ENCODE measurements at places on chromosomes 6 and 20.

- no peak for DNase-seq
These were observed 46.9 kb downstream of the PCSK2 start for GRCh38 chr20:17273717-17274116.

DNA sequence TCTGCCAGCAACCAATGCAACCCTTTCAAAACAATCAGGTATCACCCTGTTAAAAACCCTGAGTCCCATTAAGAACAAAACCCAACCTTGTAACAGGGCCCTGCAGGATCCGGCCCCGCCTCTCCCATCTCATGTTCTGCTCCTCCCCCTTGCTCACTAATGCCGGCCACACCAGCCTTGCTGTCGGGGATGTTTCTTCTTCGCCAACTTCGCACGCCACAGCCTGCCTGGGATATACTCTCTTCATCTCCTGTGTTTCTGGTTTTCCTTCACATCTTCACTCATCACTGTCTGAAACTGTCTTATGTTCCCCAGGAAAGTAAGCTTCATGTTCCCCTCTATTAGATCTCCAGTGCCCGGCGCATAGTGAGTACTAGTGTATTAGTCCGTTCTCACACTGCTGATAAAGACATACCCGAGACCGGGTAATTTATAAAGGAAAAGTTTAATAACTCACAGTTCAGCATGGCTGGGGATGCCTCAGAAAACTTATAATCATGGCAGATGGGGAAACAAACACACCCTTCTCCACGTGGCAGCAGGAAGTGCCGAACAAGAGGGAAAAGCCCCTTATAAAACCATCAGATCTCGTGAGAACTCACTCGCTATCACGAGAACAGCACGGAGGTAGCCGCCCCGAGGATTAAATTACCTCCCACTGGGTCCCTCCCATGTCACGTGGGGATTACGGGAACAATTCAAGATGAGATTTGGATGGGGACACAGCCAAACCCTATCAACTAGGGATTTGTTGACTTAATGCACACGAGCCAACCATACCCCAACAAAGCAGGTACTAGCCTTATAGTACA, 5.1 kb downstream of the TP53RK start:
- peak; percentile 85 for DNase-seq

- no peak for DNase-seq
These were observed 523.5 kb downstream of the CDH26 start for GRCh38 chr20:60481743-60482133.

- no peak for DNase-seq
These were observed 33.4 kb downstream of the SNX5 start for GRCh38 chr20:17935186-17935585.

GRCh38 chr20:34316196-34316814, 13.2 kb upstream of the AHCY start:
- DNase-seq = peak; percentile 87

- DNase-seq = no peak
These were observed 11.8 kb downstream of the FAM83D start for GRCh38 chr20:38937978-38938473.

DNA sequence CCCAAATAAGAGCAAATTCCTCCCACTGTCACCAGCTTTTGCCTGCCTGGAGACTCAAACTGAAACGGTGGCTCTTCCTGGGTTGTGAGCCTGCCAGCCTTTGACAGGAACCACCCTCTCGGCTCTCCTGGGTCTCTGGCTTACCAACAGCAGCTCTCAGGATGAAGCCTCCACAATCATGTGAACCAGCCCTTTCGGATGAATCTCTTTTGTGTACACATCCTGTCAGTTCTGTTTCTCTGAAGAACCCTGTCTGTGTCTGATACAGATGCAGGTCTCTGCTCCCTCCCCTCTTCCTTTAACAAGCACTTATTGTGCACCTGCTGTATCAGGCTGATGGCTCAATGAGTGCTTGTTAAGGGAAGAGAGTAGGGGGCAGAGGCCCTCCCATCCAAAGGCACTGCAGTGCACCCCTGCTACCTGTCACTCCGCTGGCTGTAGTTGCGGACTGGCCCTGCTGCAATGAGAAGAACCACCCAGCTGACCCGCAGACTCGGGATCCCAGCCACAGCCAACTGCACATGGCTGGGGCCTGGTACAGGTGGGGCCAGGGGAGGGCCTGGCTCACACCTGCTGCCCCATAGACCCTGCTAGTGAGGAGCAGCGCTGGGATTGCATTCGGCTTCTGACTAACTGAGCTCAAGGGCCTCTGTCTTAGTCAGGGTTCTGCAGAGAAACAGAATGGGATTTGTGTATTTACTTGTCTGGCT, 120.1 kb upstream of the PMEPA1 start:
- no peak for DNase-seq
